ENCODE measurements at places on chromosomes 12 and 14. TPM values are rescaled to one million over a fixed set of nuclear protein-coding genes. Genes with fewer than 3 reads are reported as not detected.

The ZFHX2 gene
- total RNA-seq = 1.4 TPM

The TMEM253 gene
- total RNA-seq = 0.98 TPM

The OR4E2 gene
- not detected for total RNA-seq

The TOMM20L gene
- 1.2 TPM for total RNA-seq

The KLHL33 gene
- not detected for total RNA-seq

The RPS6KA5 gene
- total RNA-seq = 6.0 TPM

The KRT7 gene
- 13.9 TPM for total RNA-seq

The DTX1 gene
- total RNA-seq = not detected

The JPH4 gene
- not detected for total RNA-seq

The BBOF1 gene
- total RNA-seq = 0.91 TPM

The MYO1H gene
- 0.18 TPM for total RNA-seq

The BICDL1 gene
- total RNA-seq = 14.2 TPM

The PLEKHH1 gene
- total RNA-seq = 32.4 TPM

The EIF4B gene
- 445 TPM for total RNA-seq

The POU6F1 gene
- 4.1 TPM for total RNA-seq

The PAH gene
- 5.1 TPM for total RNA-seq

The KRT75 gene
- not detected for total RNA-seq

The ALG10B gene
- 11.9 TPM for total RNA-seq

All from Caco-2 (cell line).